ENCODE measurements at places on chromosomes 4 and X. TPM values are rescaled to one million over a fixed set of nuclear protein-coding genes. Genes with fewer than 3 reads are reported as not detected.

The CFAP99 gene
- total RNA-seq: not detected

The RASL11B gene
- total RNA-seq: 0.28 TPM

The ELOVL6 gene
- 17.5 TPM for total RNA-seq

The LRIT3 gene
- not detected for total RNA-seq

The GYPE gene
- 0.54 TPM for total RNA-seq

The TSPAN6 gene
- 20.1 TPM for total RNA-seq

The INTU gene
- total RNA-seq: 12.5 TPM

The CHST7 gene
- total RNA-seq: 2.9 TPM

Data from IMR-90 (cell line).